Left ventricle myocardium inferior (tissue), 1 donor: ENCODE measurements at places on chromosomes 12 and 14. TPM values are rescaled to one million over a fixed set of nuclear protein-coding genes. Genes with fewer than 3 reads are reported as not detected.

DNA sequence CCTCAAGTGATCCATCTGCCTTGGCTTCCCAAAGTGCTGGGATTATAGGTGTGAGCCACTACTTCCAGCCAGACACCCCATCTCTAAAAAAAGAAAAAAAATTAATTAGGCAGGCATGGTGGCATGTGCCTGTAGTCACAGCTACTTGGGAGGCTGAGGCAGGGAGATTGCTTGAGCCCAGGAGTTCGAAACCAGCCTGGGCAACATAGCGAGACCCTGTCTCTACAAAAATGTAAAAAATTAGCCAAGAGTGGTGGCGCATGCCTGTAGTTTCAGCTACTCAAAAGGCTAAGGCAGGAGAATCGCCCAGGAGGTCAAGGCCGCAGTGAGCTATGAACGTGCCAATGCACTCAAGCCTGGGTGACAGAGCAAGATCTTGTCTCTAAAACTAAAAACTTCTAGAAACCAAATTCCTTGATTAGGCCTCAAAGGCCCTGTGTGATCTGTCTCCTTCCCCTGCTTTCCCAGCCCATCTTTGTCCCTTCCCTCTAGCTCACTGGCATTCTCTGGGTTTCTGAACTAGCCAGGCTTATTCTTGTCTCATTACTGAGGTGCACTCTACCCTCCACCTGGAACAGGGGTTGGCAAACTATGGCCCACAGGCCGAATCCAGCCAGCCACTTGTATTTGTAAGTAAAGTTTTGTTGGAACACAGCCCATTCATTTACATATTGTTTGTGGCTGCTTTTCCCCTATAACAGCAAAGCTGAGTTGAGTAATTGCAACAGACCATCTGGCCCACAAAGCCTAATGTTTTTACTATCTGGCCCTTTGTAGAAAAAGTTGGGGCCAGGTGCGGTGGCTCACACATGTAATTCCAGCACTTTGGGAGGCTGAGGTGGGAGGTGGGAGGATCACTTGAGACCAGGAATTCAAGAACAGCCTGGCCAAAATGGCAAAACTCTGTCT is 17.2 kb upstream of the TPCN1 start:
- no peak for DNase-seq

- no peak for DNase-seq
Observed at GRCh38 chr12:54196396-54196795, 7.6 kb upstream of the SMUG1 start.

DNA sequence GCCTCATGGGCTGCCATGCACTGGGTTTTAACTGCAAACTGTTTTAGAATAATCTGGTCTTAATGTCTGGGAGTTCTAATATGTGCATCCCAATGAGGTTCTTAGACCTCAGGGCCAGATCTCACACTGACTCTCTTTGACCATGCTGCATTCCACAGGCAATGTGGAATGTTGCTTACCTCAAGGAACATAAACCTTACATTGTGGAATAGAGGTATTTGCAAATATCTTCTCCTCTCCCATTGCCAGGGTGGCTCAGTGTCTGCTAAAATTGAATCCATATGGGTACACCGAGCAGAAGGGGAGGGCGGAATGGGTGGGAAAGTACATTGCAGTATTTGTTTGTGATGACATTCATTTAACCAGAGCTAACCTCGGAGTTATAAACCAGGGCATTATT is 78.6 kb downstream of the CHST11 start:
- DNase-seq = no peak

DNA sequence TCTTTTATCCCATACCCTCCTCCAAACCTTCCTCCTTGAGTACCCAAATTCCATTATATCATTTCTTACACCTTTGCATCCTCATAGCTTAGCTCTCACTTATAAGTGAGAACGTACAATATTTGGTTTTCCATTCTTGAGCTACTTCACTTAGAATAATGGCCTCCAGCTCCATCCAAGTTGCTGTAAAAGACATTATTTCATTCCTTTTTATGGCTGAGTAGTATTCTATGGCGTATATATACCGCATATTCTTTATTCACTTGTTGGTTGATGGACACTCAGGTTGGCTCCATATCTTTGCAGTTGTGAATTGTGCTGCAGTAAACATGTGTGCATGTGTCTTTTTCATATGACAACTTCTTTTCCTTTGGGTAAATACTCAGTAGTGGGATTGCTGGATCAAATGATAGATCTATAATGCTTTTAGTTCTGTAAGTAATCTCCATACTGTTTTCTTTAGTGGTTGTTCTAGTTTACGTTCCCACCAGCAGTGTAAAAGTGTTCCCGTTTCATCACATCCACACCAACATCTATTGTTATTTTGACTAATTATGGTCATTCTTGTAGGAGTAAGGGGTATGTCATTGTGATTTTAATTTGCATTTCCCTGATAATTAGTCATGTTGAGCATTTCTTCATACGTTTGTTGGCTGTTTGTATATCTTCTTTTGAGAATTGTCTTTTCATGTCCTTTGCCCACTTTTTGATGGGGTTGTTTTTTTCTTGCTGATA is 10.1 kb downstream of the RAB21 start:
- DNase-seq = no peak

The SLC7A8 gene
- 10.6 TPM for total RNA-seq

The ESRRB gene
- 16.9 TPM for total RNA-seq
